ENCODE measurements at places on chromosomes 5 and 9.

DNA sequence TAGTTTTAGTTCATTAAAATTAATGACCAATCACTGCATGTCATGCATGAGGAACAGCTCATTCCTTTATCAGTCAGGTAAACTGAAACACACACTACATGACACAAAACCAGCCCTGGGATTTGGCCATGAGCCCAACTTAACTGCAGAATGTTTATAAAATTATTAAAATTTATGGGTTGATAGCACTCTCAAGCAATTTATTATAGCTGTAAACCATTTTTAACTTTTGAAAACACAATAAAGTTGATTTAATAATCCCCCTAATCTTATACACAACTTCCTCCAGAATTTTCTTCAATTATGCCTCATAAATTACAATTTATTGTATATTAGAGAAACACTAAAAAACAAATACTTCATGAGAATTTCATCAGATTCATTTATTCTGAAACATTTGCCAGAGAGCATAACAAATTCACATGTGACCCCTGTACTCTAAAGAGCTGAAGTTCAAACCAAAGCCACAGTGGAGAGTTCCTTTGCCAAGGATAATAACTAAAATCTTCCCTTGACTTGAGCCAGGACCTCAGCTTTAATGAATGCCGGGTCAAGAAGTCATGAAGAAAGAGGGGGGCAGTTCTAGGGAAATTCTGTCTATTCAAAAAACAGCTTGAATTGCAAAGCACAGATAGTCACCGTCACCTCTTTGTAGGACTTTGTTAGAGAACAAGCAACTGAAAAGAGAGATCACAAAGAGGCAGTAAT, 763.7 kb upstream of the GRAMD2B start:
- DNase-seq = no peak

- no peak for DNase-seq
Measured at GRCh38 chr9:89629081-89629976, 24.5 kb downstream of the GADD45G start.

DNA sequence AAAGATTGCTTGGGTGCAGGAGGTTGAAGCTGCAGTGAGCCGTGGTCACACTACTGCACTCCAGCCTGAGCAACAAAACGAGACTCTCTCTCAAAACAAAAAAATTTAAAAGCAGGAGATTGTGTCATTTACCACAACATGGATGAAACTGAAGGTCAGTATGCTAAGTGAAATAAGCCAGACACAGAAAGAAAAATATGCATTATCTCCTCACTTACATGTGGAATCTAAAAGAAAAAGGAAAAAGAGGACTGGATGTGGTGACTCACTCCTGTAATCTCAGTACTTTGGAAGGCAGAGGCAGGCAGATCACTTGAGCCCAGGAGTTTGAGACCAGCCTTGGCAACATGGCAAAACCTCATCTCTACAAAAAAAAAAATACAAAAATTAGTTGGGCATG, 146.8 kb upstream of the DAPK1 start:
- DNase-seq = no peak

- DNase-seq = no peak
Measured at GRCh38 chr5:132681476-132681831, 7.7 kb downstream of the IL4 start.

- no peak for DNase-seq
Measured at GRCh38 chr9:83384214-83384613, 154.0 kb downstream of the FRMD3 start.

DNA sequence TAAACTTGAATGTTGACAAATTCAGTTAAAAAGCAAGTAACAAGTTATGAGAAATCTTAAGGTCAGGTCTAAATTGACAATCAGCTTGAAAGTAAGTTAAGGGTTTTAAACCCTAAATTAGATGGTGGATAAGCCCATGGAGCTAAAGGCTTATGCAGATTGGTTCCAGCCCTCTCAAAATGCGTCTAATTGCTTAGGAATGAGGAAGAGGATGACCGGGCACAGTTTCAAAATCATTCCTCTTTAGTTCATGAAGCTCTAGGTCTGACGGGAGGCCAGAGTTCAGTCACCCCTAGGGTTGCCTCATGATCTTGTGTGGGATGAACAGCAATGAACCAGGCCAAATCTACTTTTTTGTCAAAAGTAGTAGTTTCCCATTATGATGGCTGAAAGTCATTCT, 75.4 kb downstream of the SLC38A9 start:
- DNase-seq = no peak

GRCh38 chr9:91160599-91161464, 200.9 kb downstream of the AUH start:
- no peak for DNase-seq

DNA sequence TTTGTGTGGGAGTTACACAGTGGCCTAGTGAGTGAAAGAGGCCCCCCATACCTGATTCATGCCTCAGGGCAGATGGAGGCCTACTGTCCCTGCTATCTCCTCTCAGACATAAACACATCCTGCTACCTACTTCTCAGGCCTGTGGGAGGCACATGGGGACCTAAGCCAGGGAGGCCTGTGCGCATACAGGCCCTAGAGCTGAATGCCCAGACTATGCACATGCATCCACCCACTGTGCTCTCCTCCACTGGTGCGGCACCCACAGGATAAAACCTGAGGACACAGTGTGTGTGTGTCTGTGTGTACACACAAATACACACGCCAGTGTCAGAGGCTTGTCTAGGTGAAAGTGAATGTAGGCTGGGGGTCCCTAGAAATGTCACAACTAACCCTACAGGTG, 1.4 kb downstream of the PAX5 start:
- DNase-seq = no peak

GRCh38 chr9:111065414-111065813, 27.1 kb upstream of the LPAR1 start:
- DNase-seq = no peak

DNA sequence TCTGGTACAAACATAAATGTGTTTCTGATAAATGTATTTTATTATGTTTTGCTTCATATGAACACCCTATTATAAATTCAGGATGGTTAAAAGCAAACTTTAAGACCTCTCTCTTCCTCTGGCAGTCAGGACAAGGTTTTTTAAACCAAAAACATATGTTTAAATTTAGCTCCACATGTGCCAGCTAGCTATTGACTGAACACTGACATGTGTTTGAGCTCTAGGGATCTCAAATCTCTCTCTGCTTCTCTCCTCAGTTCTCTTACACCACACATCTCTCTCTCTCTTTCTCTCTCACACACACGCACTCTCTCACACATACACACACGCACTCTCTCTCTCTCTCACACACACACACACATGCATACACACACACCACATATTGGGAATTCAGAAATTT, 150.1 kb upstream of the RFX3 start:
- DNase-seq = no peak

DNA sequence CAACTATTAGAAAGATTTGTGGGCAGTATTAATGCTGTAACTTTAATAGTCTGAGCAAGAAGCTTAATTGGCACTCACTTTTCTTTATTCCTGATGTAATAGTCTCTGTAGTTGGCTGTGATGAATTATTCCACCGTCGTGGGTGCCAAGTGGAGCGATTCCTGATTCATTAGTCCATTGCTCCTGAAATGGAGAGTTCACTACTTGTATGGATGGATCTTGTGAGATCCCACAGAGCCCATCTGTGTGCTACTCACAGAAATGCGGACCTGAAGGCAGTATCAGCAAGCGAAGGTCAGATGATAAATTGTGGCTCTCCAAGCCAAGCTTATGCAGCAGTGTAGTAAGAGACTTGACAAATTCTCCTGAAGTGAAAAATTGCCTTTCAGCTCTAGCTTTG, 212.2 kb downstream of the CHSY3 start:
- DNase-seq = no peak

DNA sequence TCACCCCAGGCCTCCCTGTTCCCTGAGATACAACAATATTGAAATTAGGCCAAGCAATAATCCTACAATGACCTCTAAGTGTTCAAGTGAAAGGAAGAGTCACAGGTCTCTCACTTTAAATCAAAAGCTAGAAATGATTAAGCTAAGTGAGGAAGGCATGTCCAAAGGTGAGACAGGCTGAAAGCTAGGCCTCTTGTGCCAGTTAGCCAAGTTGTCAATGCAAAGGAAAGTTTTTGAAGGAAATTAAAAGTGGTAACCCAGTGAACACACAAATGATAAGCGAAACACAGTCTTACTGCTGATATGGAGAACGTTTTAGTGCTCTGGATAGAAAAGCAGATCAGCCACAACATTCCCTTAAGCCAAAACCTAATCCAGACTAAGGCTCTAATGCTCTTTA, 39.8 kb downstream of the PTAR1 start:
- DNase-seq = no peak

- DNase-seq = no peak
Measured at GRCh38 chr9:36803961-36804360, 230.1 kb downstream of the PAX5 start.

DNA sequence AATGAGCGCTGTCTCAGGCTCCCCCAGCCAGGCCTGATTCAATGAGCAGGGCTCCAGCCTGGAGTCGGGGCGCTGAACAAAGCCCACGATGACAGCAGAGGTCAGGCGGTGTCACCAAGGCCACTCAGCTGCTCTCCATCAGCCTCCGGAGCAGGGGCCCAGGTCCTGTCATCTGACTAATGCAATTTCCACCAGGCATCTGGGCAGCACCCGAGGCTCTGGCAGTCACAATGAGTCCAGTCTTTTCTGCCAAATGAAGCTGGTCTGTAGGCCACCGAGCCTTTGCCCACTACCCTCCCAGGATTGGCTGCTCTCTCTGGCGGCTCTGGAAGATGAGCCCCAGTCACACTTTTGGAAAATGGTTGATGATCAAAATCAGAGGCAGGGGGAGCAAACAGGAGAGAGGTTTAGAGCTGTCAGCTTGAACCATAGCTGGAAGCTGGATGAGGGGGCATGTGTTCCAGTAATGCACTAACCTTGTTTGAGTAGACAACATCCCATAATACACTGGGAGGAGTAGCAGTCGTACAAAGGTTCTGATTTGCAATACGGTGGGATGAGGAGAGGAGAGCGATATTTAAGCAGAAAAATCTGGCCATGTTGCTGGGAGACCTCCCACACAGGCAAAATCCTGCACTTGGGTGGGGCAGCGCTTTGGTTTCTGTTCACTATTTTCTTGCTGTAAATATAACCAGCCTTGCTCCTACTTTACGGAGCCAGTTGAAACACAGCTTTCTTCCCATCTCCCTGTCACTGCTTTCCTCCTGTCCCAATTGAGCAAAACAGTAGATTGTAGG, 306.4 kb upstream of the PANK3 start:
- DNase-seq = no peak

DNA sequence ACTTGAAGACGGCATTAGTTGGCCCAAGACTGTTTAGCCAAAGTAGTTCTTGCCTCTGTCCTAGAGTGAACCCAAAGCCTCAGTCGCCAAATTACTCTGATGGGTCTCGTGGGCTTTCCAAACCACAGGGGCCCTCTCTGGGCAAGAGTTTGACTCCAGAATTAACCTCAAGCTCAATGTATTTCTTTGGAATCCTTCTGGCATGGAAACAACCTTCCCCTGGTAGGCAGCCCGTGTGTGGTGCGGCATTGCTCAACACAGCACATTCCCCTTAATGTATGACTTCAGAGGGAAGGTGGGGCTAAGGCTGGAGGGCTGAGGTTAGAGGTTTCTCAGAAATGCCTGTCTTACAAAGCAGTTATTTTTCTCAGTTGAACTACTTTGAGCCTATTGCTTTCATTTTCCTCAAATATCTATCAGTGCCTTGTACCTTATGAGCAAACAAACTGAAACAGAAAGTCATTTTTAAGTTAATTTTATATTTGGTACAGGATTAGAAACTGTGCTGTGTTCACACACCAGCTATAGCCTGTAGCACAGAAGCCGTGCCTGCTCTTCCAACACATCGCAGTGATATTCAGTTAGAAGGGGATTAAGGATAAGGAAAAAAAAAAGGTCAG, 123.9 kb upstream of the HAPLN1 start:
- no peak for DNase-seq

GRCh38 chr5:83417884-83418283, 53.7 kb upstream of the VCAN start:
- no peak for DNase-seq

DNA sequence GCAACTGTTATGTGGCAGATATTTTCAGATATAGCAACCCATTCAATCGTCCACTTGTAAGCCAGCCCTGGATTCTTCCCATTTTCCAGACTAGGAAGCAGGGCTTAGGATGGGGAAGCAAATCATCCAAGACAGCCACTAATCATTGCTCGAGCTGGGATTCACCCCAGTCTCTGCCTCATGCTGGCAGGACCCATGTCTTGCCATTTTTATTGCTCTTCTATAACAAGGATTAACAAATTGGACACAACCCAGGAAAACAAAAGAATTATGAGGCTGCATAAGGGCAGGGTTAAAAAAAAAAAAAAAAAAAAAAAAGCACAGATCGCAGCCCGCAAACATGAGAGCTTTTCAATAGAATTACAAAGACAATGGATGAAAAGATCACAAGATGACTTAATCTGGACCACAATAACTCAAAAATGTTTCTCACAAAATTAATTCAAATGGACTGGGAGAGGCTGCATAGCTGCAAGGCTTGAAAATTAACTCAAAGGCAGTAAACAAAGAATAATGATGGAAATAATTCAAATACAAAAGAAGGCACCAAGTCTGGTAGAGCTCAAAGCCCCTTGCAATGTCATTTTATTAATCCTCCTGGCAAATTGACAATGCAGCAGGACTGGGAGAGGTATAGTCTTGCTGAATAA, 40.7 kb downstream of the ASTN2 start:
- DNase-seq = no peak

- no peak for DNase-seq
Measured at GRCh38 chr5:146185161-146185560, 2.7 kb upstream of the LARS1 start.

DNA sequence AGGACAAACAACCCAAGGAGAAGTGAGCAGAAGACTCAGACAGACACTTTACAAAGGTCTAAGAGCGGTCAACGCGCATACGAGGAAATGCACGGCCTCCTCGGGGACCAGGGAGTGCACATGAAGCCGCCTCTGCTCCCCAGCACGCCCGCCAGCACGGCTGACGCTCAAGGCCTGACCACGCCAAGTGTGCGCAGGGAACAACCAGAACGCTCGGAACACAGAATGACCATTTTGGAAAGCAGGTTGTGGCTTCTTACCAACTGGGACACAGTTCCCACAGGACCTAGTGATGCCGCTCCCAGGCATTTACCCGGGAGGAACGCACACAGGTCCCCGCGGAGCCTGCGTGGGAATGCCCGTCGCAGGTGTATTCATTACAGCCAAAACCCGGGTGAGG, 191.5 kb upstream of the PPP1R26 start:
- DNase-seq = no peak

GRCh38 chr9:121277518-121278295, 9.7 kb downstream of the GSN start:
- no peak for DNase-seq

DNA sequence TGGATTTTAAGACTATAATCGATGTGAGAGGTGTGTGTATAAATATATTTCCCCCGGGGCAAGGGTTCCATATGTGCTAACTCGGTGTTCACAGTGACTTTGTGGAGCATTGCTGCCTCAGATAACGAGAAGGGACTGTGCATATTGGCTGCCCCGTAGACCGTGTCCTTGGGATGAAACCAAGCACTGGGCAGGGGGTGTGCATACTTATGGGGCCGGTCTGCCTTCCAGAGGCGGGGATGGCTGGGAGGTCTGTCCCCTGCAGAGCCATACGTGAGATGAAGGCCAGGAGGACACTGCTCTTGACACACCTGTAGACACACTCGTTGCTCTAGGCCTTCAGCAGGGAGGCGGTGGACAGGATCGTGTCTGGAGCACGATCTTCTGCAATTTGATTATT, 56.0 kb upstream of the ZNF354A start:
- no peak for DNase-seq
